Right ventricle myocardium superior (tissue), 1 donor: ENCODE measurements at places on chromosomes 3 and 15.

DNA sequence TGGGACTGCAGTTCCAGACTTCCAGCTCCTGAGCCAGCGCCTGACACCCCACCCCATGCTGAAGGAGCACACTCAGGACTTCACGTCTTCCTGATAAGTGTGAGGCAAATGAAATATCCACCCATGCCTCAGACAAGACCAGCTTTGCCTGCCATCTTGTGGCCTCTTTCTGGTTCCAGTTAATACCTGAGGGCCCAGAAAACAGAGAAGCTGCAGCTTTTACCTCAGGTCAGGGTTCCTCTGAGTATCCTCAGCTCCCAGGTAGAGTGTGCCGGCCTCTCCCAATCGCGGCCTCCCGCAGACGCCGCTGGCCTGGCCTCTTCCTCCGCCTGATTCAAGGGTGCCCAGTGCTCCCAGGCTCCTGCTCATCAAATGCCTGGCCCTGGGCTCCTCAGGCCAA is 5.1 kb upstream of the KLHL6 start:
- DNase-seq, result no peak

DNA sequence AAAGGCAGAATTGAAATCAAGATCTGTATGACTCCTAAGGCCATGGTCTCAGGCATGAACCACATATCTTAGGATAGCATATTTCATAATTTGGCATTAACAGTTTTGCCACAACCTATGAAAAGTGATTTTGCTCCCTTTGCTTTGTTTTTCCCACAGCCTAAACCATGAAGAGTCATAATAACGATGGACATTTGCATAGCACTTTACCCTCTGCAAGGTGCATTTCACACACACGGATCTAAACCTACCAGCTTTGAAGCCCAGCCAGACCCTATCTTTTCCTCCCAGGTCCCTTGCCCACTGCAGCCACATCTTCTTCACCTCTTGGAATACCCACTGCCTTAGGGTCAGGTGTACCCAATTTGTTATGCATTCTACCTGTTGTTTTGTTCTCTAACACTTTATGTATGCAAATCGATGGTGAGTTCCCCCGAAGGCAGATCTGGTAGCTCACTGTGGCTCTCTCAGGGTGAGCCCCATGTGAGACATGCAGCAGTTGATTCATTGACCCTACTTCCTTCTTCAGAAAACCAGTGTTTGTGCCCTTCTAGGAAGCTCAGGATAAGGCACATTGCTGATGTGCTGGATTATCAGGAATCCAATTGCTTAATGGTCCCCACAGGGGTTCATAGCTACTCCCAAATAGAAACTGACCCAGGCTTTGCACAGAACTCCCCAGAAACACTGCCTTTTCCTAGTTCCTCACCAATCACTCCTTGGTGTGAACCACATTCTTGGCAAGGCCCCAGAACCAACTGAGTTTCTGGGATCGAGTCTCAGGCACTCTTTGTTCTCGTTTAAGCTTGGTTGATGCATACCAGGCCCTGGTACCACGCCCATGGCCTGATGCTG is 8.7 kb downstream of the ARHGAP31 start:
- DNase-seq, result no peak

- no peak for DNase-seq
Observed at GRCh38 chr15:100037901-100038300, 303.9 kb downstream of the ADAMTS17 start.

DNA sequence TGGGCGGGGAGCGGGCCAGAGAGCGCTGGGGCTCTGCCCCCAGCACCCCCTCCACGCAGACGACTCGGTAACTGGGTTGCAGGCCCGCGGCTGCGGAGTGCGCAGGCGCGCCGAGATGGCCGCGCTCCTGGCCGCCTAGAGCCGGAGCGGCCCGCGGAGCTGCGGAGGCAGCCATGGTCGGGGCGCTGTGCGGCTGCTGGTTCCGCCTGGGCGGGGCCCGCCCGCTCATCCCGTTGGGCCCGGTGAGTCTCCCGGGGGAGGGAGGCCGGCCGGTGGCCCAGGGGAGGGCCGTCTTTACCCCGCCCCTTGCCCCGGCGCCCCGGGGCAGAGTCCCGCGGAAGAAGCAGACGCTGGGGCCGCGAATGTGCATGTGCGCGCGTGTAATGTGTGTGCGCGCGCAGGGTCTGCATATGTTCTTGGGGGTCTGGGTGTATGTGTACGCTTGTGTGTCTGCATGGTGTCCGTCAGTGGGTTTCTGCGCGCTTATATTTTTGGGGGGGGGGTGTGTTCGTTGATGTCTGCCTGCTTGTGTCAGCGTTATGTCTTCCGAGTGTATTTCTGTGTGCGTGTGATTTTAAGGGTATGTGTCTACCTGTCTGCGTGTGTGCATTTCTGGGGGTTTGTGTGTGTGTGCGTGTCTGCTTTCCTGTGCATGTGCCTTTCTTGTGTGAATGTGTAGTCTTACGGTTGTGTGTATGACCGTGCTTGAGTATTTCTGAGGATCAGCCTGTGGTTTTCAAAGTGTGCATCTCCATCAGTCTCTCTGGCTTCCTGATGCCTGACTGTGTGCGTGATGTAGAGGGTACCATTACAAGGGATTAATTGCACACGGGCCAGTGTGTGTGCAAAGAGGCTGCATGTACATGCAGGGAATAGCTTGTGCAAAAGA is at the start of gene ABHD14A:
ABHD14A (plus strand) TSS at position 102 of the 889 bp plus-strand sequence; CDS start at position 174, 72 bp downstream.
- DNase-seq, result peak; percentile 85

- DNase-seq, result no peak
Observed at GRCh38 chr15:43266834-43267233, at the start of gene TGM5. TGM5 (minus strand) TSS chr15:43266928; CDS start chr15:43266849, 79 bp downstream.

DNA sequence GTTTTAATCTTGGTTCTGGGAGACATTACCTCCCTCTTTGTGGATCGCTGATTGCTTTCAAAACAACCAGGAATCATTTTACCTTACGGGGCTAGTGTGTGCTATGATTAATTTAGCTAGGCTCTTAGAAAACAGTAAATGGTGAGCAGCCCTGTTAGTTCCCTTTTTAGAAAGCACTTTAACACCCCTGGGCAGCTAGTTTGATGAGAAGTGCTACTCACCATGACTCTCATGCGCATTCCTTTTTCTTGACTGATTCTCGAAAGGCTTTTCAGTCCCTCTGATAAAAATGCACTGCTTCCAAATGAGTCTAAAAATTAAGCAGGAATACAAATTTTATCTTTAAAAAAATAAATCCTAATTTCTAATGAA is 75.3 kb upstream of the LEKR1 start:
- no peak for DNase-seq

GRCh38 chr3:114569186-114569585 is 275.4 kb downstream of the TIGIT start:
- DNase-seq, result no peak

DNA sequence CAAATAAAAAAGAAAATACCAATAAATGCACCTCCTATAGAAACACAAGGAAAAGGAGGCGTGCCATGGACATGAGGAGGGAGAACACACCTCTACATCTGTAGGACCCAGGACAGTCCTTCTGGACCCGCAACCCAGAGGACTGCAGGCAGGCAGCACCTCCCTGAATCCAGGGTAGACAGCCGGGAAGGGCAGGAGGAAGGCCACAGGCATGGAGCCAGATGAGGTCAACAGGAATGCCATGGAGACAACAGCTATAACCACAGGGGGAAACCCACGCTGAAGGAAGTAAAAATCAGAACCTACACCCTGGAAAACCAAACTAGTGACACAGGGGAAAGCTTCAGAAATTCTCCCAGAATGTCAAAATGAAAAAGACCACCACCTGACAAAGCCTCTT is 248.8 kb upstream of the NSMCE3 start:
- no peak for DNase-seq
